ENCODE measurements at places on chromosomes 7 and 10. TPM values are rescaled to one million over a fixed set of nuclear protein-coding genes. Genes with fewer than 3 reads are reported as not detected.

The CAMK2B gene
- polyA plus RNA-seq, result 0.31 TPM

The OR2A12 gene
- not detected for polyA plus RNA-seq

The CARD11 gene
- polyA plus RNA-seq, result 4.1 TPM

The AFAP1L2 gene
- 40.4 TPM for polyA plus RNA-seq

The KIAA1549 gene
- 1.1 TPM for polyA plus RNA-seq

The CPXM2 gene
- polyA plus RNA-seq, result 0.03 TPM

The CTNNA3 gene
- 0.09 TPM for polyA plus RNA-seq

The GATA3 gene
- 4.0 TPM for polyA plus RNA-seq

The PNLIPRP2 gene
- polyA plus RNA-seq, result not detected

Data from keratinocyte (primary cell).